ENCODE measurements at places on chromosomes 7 and 10.

DNA sequence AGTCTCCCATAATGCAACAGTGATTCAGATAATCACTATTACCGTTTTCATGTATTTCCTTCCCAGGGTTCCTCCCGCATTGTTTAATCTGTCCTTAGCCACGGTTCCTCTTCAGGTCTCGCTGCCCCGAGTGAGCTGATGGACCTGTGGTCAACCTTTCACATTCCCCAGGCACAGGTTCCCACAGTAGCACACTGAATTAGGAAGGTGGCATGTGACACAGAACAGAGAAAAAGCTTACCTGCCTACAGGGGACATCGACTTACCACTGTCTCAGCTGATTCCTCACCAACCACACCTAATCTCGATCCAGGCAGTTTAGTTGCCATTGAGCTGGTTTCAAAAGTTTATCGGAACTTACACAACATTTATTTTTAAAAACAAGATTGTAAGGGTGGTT lies 72.2 kb downstream of the MTURN start:
- DNase-seq, result no peak

DNA sequence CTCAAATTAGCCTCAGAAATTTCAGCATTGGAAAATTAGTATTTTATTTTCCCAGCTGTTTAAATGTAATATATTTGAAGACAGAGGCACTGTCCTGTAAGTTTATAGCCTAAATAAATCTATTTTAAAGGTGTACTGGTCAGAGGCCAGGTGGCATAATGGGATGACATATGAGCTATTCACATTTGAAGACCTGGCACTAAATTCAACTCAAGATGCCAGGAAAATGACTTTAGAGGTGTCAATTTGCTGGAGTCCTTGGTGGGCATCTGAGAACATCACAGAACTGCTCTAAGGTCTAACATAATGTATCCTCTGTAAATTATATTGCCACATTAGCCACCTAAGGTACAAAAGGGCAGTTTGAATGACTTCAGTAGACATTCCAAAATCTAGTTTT lies 348.9 kb upstream of the BMPER start:
- no peak for DNase-seq

GRCh38 chr10:111392910-111393309 lies 316.1 kb downstream of the ADRA2A start:
- DNase-seq, result no peak

DNA sequence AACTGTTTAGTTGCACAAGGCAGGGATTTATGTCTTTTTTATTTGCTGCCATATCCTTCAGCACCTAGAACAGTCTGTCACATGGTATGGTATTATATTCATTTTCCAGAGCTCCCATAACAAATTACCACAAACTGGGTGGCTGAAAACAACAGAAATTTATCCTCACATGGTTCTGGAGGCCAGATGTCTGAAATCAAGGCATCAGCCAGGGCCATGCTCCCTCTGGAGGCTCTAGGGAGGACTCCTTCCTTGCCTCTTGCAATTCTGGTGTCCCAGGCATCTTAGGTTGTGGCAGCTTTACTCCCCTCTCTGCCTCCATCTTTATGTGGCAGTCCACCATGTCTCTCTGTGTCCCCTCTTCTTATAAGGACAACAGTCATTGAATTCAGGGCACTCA lies 43.1 kb downstream of the MET start:
- no peak for DNase-seq

DNA sequence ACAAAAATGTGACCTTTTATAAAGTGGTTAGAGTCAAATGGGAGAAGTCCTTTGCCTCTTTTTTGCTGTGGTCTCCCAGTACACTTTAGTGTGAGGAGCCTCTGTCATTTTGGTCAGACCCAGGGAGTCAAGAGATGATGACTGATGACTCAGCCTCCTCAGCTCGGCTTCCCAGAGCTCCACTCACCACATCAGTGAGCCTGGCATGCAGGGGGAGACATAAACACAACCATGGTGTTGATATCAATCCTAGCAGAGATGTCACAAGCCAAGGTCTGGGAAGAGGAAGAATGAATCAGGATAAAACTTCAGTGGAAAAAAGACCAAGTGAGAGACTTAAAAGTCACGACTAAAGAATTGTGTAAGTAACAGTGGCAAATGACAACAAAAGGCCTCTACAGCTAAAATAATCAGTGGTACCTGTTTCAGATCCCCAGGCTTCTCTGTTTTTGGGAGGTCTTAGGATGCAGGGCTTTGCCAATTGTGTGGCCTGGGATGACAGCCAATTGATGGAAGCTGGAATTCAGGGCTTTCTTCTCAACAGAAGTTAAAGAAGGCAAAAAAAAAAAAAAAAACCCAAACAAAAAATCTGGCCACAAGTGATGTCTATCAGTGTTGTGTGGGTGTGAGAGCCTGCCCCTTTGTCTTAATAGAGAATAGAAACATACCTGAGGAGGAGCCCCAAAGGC lies 50.2 kb downstream of the TFAM start:
- DNase-seq, result no peak

GRCh38 chr10:98589691-98590090 lies 143.0 kb upstream of the HPS1 start:
- no peak for DNase-seq

GRCh38 chr7:155741805-155742204 lies 70.5 kb downstream of the SHH start:
- DNase-seq, result no peak
